ENCODE measurements at places on chromosomes 7 and 10.

DNA sequence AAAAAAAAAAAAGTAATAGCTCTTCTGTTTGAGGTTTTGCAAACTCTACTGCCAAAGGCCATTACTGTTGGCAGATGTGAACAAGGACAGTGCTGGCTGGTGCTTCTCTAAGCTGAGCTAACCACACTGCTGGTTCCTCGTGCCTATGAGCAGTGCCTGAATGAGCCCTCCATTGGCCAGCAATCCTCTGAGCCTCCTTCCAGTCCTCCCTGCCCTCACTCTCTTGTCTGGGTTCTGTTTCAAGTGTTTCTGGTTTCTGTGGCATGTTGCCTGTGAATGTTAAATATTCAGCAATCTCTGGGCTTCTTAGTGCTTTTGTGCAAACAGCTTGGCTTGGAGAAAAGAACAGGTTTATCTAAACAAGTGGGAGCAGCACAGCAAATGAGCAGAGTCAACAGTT lies 161.3 kb upstream of the AUTS2 start:
- no peak for DNase-seq

- no peak for DNase-seq
Measured at GRCh38 chr7:70893422-70893821, 238.5 kb upstream of the GALNT17 start.

DNA sequence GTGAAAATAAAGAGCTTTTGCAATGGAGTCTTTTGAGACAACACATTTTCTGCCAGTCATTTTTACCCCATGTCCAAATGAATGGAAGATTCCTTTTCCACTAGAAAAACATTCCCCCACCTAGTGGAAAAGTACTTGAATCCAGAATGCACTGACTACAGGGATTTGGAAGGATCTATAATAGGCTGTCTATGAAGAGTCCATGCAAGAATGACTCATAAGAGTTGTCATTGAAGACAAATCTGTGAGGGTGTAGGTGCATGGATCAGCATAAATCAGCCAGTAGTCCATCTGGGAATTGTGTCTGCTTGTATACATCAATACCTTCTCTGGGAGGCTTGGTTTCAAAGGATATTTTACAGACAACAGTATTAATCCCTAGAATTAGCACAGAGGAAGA lies 32.5 kb upstream of the TRUB1 start:
- peak; percentile 28 for DNase-seq

- peak; percentile 75 for DNase-seq
Measured at GRCh38 chr10:58266003-58266825, 1.5 kb downstream of the IPMK start.

DNA sequence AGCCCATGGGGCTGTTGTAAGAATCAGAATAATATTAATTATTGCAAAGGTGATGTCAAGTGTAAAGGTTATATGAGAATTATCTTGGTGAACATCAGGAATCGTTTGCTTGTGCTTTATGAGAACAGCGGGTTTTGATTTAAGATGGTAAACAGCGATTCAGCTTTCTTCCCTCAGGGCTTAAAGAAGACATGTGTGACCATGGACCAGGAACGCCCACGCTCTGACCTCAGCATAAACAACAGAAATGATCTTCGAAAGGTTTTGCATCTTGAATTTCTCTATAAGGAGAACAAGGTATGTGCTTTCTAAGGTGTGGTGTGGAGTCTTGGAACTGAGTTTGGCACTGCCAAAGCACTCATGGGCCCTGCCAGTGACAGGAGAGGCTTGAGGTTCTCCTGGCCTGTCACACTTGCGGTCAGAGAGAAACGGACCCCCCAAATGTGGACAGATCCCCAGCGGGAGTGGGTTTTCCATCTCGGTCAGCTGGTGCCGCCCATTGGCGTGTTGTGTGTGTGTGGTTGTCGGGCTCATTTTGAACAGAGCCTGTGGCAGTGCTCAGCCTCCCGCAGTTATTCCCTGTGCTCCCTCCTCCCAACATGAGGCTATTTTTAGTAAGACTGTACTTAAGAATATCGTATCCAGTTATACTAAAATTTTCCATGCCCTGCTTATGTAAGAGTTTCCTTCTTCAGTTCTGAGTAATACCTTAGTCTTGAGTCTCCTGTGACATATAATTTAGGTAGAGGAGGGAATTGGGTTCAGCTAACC lies 7.2 kb downstream of the MINDY4 start:
- no peak for DNase-seq

DNA sequence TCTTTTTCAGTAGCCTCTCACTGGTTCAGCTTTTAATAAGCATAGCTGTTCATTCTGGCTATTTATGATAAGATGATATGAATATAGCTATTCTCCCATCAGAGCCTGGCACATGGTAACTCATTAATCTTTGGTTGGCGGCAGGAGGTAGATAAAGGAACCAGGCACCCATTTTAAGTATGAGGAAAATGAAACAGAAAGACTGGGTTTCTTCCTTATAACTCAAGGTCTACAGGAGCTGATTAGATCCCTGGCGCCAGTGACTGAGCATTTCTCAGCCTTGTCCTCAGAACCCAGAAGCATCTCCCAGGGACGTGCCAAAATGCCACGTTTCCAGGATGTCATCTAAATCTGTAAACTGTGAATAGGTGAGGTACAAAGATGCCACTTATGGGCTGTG lies 141.9 kb downstream of the TCF7L2 start:
- DNase-seq, result no peak
